ENCODE measurements at places on chromosomes 12 and 14.

GRCh38 chr14:105083926-105084685, 18.9 kb upstream of the GPR132 start:
- DNase-seq: no peak

DNA sequence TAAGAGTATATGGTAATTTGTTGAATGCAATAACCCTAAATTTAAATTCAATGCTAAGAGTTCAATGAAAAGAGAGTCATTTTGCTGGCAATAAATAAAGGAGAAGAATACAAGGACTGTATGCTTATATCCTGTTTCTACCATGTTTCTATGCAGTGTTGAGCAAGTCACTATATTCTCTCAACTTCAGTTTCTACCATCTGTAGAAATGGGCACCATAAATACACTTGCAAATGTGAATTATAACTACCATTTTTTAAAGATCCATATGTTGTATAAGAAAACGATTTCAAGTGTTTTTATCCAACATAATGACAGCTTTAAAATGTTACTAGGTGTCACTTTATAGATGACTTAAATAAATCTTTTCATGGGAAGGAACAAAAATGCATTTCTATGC, 170.3 kb downstream of the CEP128 start:
- DNase-seq: no peak

DNA sequence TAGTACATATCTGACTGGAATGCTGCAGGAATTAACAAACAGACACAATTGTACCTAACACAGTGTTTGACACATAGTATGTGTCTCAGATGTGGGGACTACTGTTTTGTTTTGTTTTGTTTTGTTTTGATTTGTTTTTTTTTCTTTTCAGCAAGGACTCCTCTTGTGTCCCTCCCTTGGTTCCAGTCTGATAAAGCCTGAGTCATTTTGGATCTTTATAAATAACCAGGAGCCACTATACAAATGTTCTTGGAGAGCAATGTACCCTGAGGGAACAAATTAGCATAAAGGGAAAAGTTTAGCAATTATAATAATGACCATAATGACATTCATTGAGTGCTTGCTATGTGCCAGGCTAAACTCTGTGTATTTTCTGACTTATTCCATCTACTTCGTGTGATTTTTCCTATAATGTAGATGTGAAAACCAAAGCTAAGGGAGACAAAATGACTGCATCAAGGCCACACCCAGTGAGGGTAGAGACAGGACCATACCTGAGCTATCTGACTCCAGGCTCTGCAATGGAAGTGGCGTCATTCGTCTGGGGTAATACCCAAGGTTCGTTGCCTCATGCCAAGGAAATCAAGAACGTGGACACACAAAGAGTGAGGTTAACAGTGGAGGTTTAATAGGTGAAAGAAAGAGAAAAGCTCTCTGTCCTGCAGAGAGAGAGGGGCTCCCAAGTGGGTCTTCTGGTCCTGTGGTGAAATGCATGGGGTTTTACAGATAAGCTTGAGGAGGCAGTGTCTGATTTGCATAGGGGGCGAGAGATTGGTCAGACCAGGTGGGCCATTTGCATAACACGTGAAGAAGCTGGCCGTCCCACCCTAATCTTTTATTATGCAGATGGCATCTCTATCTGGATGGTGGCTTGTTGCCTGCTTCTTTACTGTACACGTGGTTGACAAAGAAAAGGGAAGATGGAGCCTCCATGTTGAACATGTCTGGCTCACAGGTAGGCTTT, 285.5 kb upstream of the SFSWAP start:
- no peak for DNase-seq

- DNase-seq: no peak
Observed at GRCh38 chr14:62144863-62145262, 382.6 kb downstream of the SNAPC1 start.

GRCh38 chr12:68871921-68872320, 61.0 kb downstream of the CPM start:
- no peak for DNase-seq

DNA sequence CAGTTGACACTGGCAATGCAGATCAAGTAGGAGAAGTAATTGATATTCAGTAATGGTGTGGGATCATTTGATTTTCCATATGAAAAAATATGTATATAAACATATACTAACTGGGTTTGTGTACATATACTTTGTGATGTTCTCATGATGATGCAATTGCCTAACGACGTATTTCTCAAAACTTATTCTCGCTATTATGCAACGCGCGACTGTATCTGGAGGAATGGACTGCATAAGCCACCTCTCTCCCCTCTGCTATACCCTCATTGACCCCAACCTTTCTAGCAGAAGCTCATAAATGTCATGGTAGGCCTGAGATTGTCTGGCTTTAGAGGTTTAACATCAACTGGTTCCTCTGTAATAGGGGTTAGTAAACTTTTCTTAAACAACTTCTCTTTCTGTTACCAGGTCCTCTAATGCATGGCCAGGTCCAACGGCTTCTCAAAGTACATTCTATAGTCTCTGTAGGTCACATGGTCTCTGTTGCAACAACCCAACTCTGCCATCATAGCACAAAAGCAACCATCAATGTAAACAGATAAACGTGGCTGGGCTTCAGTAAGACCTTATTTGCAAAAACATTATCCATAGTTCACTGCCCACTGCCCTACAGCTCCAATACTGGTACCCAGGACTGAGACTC, 59.3 kb downstream of the FOXN3 start:
- no peak for DNase-seq

DNA sequence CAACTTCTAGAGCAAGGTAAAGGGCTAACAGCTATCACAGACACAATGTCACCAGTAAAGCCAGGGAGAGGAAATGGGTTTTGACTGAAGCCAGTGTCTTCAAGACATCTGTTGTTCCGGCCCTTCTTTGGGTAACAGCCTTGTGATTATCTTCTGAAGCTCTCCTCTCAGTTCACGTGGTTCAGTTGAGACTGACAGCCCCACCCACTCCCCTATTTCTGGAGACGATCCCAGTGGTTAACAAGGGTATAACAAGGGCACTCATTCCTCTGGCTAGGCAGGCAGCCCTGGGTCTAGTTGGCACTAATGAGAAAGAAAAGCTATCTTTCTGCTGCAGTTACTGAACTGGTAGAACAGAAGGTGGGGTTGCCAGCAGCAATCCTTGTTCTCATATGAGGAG, 6.9 kb downstream of the GNPTAB start:
- peak; percentile 86 for DNase-seq

DNA sequence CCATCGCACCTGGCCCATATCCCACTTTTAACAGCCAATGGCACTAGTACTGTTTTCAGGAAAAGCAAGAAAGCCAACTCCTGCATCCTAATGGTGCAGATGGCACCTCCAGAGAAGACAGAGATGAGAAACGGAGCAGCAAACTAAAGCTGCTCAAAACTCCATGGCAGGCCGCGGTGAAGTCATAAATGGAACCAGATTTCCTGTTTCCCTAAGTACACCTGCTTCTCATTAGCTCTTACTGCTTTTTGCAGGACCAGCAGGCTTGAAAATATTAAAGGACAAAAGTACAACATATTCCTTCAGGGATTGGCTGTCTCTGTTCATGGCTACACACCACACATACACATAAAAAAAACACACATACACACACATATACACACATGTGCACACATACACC, 36.7 kb upstream of the LGALS3 start:
- DNase-seq: no peak

- no peak for DNase-seq
Observed at GRCh38 chr14:92704821-92705220, 43.6 kb downstream of the LGMN start.

DNA sequence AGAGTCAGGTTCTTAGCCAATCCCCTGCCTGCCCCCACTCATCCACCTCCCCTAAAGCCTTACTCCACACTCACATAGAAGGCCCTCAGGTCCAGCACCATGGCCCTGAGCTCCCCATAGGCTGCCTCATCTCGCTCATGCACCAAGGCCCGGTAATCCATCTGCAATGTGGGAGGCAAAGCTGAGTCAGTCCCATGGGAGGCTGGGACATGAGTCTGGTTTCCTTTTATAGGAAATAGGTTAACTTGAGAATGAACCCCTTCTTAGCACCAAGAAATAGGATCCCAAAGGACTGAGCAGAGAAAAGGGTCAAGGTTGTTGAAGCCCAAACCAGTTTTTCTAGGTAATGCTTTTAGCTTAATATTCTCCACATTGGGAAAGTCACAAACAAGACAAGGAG, 2.1 kb upstream of the EMC9 start:
- no peak for DNase-seq

DNA sequence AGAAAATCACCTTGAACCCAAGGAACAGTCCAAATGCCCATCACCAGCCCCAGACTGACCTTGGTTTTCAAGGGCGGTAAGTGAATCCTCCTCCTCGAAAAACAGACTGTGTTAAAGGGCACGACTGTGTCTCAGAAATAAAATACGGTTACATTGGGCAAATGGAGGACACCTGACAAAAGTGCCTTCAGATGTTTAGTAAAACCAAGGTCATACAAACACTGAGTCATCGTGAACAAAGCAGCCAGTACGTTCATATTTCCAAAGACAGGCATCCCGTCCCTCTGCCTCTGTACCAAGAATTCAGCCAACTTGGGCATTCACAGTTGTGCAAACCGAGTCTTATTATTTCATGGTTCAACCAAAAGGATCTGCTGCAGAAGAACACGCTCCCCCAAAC, 25.9 kb downstream of the FOXN3 start:
- no peak for DNase-seq

GRCh38 chr14:21056520-21057163, 980 bp upstream of the RNASE8 start:
- DNase-seq: no peak

GRCh38 chr14:22689199-22689598, 45.0 kb upstream of the OR6J1 start:
- no peak for DNase-seq

DNA sequence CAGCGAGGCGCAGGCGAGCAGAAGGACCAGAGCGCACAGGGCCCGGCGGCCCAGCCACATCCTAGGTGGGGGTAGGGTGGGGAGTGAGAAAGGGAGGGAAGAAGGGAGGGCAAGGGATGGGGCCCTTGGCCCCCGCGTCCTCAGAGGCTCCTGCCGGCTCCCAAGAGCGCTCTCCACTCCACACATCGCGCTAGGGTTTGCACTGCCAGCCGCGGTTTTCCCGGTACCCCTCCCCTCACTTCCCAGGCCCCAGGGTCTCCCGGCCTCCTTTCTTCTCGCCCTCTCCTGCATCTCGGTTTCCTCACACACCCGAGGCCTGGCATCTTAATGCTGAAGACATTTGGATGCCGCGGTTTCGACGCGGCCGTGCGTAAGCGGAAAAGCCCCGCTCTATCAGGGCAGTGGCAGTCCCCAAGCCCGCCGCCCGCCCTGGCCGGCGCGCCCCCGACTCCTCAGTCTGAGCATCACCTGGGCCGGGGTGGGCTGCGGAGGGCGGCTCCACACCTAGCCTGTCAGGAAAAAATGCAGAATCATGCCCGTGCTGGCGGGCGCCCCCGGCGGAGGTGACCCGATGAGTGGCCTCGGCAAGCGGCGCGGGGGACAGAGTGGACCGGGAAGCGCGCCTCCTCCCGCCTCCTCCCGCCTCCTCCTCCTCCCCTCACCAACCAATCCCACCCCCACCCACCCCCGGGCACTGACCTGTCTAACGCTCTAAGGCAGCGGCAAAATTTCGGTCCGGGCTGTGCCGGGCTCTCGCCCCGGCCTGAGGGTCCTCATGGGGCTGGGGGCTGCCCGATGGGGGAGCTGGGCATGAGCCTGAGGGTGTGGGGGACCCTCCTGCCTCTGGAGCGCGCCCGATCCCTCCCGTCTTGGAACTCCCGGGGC, 686 bp downstream of the B4GALNT1 start:
- DNase-seq: no peak

DNA sequence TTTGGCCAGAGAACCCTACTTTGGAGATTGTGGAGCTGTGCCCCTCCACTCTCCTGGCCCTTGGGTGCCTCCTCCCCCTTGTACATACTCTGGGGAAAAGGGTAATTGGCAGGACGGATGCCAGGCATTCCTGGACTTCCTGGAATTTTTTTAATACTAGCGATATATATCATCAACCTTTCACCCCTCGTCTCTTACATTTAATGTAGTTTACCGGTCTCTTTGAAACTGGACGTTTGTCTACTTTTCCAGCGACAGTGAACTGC, 767 bp upstream of the CRY1 start:
- DNase-seq: no peak

DNA sequence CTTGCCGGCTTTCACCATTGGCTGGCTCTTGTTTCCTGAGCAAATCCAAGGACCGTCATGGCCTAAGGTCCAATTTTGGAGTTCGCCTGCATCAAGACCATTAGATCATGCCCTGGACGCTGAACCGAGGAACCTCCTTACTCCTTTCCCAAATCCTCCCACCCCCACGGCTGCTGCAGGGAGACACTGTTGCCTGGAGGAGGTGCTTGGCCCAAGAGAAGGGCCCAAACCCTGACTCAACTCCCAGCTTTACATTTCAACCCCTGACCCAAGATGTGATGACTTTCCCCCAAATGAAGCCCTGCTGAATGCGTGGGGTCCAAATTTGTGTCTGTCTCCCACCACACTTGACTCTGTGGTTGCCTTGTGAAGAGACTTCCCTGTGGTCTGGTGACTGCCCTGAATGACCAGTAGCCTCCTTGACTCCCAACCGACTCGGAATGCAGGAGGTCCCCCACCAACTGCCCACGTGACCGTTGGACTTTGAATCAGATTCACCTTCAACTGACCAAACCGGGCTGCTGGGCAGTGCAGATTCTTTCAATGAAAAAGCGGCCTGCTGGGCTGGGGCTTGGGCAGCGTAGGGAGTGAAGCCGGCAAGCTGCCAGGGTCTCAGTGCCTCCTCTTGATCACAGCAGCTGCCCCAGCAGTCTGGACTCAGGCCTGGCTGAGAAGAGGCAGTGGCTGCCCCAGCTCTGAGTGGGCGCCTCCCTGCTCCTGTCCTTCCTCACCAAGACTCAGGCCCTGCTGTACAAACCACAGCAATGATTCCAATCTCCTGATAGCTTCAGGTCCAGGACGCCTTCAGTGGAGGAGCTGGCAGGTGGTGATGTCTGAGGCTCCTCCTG, 46.7 kb upstream of the OASL start:
- DNase-seq: no peak

DNA sequence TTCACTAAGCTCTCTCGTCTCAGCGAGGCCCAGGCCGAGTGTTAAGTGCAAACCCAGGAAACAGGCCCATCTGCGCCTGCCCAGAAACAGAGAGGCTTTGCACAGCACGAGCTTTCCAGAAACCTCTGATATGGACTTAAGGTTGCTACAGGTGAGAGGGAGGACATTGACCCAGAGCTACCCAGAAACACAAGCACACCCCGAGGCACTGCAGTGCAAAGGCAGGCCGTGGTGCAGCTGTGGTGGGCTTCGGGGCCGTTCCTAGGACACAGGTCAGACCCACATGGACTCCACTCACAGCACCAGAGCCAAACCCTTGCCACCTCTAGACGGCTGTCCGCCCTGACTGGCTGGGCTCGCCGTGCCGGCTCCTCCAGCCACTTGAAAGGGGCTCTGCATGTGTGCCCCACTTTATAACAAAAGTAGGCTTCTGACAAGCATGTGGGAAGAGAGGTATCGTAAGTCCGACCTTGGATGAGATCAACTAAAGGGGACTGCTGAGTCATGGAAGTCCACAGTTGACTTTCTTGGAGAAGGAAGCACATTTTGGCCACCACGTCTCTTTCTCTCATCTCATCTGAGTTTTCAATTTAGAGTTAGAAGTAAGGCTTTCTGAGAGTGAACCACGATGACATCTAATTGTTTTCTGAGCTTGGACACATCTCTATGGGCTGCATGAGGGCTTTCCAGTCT, 38.2 kb downstream of the CACNA2D4 start:
- DNase-seq: no peak

- DNase-seq: no peak
Observed at GRCh38 chr14:100190126-100190525, 30.7 kb upstream of the DEGS2 start.
